Activated CD4-positive, alpha-beta T cell treated with anti-CD3 and anti-CD28 coated beads, Interleukin-2, Interleukin-4, amounts not matched to agents 100 ng/mL and 50 ng/mL, durations not matched to agents 16 hours and 8 hours (primary cell): ENCODE measurements at places on chromosomes 1 and 21.

DNA sequence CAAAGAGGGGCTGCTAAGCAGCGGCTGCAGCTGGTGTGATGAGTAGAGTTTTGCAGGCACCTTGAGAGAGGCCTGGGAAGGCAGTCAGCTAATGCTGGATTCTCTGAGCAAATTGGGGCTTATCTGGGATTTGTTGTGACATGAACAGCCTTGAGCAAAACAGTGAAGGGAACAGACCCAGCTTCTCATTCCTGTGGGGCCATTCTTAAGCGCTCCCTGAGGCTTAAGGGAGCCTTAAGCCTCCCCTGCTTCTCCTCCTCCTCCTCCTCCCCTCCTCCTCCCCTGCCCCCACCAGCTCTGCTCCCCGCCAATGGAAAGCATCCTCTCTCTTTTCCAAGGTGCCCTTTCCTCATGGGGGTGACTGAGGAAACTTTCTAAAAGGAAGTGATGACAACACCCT, 21.3 kb downstream of the HMGCS2 start:
- DNase-seq = no peak

- DNase-seq = no peak
Observed at GRCh38 chr1:205735218-205735617, 14.8 kb downstream of the NUCKS1 start.

- DNase-seq = no peak
Observed at GRCh38 chr1:24355466-24355865, 36.3 kb downstream of the GRHL3 start.

DNA sequence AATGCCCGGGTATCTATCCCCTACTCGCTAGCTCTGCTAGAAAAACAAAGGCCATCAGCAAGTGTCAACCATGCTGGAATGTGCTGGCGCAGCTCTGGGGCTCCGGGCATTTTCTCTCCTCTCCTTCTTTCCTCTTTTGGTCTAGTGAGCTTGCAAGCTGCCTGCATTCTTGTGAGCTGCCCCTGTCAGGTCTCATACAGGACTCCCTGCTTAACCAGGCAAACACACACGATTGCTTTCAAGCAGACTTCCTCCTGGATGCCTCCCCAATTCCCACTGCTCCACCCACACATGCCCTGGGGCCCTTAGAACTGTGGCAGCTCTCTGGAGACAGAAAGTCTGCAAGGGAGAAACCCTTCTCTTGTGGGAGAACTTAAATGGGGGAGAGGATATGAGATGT, 35.7 kb upstream of the SUCO start:
- no peak for DNase-seq

DNA sequence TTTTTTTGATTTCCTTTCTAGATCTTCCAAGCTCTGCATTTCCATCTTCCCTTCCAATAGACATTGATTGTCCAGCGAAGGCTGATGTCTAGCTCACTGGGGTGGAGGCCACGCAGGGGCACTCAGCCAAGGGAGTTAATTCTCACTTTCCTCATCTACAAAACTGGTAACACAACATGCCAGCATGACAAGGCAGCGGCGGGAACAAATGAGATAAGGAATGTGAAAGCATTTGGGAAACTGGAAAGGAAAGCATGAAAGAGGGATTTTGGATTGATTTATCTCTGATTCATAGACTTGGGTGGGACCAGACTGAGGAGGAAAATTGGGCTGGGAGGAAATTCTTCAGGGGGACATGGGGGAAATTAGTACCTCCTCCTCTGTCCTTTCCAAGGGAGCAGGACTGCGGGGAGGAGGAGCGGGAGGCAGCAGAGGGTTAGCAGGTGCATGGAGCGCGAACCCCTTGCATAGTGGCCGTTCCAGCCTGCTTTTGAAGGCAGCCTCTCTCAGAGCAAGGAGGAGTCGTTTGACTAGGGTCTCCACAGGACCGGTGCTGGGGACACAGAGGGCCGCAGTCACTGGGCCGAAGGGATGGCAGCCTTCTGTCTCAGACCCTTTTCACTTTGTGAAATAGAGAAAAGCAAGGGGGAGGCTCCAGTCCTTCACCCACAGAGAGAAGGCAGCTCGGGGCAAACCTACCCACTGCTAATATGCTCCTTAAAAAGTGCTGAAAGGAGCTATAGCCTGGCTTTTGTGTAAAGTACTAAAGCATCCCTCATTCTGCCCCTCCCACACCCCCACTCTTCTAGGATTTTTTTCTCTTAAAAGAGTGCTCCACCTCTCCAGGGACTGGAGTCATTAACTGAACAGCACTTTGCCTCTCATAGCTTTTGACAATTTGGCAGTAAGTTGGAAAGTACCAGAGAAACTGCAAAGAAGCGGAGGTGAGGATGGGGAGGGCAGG, 89.2 kb downstream of the PLXNA2 start:
- DNase-seq = no peak

DNA sequence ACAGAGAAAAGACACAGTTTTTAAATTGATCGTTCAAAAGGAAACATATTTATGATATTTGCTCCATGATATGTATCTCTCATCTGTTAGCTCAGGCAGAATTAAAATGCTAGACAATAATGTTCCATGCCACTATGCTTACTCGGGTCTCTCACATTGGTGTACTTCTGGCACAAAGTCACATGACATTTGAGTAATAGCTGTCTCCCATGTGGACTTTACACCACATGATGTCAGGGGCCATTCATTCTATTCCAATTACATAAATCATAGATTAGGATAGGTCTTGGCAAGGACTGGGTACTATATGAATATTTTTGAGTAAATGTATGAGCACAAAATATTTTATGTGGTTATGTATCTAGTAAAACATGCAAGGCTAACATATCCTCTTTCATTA, 648.4 kb downstream of the PLA2G4A start:
- no peak for DNase-seq
